IPS-NIHi11 (cell line): ENCODE measurements at places on chromosomes 12 and 14.
A peak's percentile ranks its signal among the peaks of the same experiment; 100 is the strongest.

DNA sequence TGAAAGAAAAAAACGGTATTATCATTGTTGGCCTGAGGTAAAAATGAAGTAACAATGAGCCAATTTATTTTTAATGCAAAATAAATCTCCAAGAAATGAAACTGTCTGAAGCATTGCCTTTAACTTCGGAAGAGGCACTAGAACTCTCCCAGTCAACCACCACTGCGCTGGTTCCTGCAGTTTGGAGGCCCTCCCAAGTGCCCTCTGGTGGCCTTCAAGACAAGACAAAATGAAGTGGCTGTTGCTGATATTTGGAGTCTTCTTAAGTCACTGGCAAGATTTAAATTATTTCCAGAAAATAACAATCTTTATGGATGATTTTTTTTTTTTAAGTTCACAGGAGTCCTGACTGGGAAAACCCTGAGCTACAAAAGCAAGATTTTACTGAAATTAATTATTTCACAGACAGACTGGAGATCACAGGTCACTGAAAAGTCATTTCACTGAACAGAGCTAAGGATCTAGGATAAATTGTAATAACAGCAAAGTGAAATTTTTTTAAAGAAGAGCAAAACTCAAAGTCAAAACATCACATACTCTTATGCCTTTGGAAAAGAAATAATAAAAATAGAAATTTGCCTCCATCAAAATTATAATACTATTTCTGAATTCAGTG lies 58.2 kb downstream of the DICER1 start:
- DNase-seq = peak; percentile 53

- DNase-seq = no peak
Observed at GRCh38 chr12:98595243-98595988, 1.9 kb downstream of the SLC25A3 start.

GRCh38 chr12:3913278-3913677 lies 40.1 kb upstream of the PARP11 start:
- DNase-seq = no peak

DNA sequence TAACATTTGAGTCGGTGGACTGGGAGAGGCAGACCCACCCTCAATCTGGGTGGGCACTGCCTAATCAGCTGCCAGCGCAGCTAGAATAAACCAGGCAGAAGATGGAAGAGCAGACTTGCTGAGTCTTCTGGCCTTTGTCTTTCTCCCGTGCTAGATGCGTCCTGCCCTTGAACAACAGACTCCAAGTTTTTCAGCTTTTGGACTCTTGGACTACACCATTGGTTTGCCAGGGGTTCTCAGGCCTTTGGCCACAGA lies 27.2 kb upstream of the DNM1L start:
- DNase-seq = no peak

GRCh38 chr14:96626121-96626768 lies 124.1 kb downstream of the PAPOLA start:
- no peak for DNase-seq

DNA sequence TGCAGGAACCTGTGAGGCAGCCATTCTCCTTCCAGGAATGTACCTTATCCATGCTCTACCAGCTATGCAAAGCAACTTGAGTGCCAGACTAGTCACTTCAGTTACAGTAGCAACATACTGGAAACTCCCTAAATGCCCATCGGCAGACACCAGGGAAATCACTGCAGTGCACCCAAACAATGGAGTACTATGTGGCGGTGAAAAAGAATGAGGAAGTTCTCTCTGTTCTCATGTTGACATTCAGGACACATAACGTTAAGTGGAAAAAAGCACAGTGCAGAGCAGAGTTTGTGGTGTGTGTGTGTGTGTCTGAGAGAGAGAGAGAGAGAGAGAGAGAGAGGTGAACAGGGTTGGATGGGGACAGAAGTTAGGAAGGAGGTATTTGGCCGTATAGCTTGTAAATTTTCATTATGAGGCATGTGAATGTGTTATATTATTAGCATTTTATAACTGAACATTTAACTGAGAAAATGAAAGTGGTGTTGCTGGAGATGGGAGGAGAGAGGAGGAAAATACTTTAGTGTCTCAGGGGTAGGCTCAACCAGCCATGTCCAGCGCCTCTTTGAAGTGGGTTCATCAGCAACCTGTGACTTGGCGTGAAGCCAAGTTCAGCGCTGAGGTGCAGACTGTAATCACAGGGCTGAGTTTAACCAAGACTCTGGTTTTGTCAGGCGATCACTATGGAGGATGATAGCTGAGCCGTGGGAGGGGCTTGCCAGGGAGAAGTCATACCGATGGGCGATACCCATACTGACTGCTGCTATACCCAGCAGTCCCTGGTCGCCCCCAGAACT lies 17.3 kb downstream of the TNFAIP2 start:
- DNase-seq = no peak

DNA sequence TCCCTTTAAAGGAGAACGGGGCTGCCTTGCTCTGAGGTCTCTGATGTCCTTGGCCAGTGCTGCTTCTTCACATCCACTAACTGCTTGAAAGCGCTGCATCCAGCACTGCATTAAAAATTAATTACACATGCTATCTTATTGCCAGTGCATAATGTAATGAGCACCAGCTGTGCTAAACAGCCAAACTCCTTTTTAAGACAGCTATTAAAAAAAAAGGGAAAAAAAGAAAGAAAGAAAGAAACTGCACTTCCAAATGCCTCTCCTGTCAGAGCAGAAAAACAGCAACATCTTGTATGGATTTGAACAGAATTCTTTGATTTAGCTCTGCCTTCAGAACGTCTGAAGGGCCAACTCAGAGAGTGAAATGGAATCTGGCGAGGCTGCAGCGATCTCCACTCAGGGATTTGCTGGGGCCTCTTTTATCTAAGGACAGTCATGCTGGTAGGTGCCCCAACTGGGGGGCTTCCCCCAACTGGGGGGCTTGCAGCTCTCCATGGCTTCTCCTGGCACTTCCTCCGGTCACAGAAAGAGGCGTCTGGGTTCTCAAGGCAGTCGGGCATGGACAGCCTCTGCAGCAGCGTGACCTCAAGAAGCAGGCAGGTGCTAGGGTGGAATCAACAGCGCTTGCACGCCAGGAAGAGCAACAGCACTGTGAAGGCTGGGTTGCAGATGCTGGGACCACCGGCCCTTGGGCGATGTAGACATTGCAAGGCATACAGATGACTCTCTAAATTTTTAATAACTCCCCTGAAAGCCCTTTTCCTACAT lies 46.4 kb downstream of the BCL11B start:
- no peak for DNase-seq

GRCh38 chr12:94322346-94322745 lies 137.3 kb downstream of the CEP83 start:
- DNase-seq = no peak

GRCh38 chr12:122888232-122888752 lies 7.6 kb downstream of the VPS37B start:
- peak; percentile 65 for DNase-seq

DNA sequence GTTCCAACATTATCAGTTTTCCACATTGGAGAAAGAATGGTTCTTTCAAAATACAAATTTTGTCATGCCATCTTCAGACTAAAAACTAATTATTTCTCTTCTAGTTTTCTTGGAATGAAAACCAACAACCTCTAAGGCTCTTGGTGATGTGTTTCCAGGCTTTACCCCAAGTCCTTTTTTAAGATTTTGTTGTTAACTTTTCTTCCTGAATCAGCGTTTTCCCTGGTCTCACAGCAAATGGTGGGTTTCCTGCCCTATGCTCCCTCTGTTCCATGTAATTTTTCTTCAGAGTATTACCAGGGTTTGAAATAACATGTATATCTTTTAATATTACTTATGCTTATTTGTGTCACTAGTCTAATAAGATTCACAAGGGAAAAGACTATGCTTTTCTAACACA lies 1311.9 kb downstream of the LRFN5 start:
- no peak for DNase-seq

GRCh38 chr12:30820406-30820946 lies 65.7 kb upstream of the CAPRIN2 start:
- DNase-seq = no peak

DNA sequence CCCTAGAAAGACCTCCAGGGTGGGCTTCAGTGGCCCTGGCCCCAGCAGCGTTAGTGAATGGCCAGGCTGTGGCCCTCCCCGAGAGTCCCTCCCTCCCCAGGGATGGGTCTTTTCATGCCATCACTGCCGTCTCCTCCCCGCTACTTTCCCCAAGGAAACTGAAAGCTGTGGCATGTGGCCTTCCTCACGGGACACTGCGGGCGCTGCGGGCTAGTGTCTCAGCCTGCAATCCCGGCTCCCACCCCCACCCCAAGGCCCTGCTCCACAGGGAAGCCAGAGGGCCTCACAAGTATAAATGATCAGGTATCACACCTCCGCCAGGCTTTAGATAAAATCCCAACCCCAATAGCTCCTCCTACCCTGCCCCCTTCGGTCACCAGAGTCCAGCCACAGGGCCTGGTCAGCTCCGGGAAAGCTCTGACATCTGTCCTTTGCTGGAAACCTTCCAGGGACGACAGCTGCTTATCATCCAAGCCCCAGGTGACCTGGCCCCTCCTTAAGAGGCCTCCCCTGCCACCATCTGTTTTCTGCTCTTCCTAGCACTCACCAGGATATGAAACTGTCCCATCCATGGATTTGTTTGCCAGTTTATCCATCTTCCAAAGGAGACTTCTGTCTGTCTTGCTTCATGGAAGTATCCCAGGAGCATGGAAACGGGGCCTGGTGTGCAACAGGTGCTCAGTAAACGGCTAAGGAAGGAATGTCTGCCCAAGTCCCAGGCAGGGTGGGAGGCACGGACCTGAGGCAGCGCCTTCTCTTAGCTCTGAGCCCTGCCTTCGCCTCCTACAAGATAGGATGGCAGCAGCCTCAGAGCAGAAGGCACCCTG lies 31.6 kb downstream of the CCDC85C start:
- DNase-seq = no peak

DNA sequence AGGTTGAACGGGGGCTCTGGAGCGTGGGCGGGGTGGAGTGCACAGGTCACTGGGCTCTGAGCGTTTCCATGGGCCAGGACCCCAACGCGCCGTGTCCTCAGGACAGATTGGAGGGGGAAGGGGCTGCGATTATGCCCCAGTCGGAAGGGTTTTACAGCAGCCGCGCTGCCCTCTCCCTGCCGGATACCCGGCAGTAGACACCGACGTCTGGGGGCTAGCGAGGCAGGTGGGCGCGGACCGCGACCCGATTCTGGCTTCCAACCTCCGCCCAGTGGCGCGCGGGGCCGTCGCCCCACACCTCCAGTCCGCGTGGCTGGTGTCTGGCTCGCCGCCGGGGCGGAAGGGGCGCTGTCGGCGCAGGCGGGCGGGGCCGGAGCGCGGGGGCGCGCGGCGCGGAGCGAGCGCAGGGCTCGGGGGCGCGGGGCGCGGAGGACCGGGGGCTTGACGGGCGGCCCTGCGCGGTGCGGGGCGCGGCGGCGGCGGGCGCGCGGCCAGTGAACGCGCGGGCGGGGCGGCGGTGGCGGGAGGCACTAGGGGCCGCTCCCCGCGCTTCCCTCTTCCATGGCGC lies 2.4 kb upstream of the KIF26A start:
- no peak for DNase-seq

- no peak for DNase-seq
Observed at GRCh38 chr14:96960598-96961116, 163.5 kb downstream of the VRK1 start.

- DNase-seq = peak; percentile 13
Observed at GRCh38 chr12:126069549-126070165, 1004.4 kb downstream of the AACS start.

DNA sequence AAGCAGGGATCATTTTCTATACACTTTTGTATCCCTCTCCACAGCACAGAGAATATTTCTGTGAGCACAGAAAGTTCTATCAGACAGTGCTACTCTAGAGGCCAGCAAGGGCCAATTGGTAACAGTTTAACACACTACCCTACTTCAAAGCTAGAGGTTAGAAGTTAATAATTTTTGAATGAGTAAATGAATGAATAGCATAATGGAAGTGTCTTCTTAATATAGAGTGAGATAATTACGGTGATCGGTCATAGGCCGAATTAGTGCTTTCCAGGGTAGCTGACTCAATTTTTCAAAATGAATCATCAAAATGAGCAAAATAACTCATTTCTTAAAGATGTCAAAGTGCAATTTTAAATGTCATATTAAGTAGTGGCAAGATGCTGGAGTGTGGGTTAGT lies 67.0 kb upstream of the CCDC198 start:
- no peak for DNase-seq

DNA sequence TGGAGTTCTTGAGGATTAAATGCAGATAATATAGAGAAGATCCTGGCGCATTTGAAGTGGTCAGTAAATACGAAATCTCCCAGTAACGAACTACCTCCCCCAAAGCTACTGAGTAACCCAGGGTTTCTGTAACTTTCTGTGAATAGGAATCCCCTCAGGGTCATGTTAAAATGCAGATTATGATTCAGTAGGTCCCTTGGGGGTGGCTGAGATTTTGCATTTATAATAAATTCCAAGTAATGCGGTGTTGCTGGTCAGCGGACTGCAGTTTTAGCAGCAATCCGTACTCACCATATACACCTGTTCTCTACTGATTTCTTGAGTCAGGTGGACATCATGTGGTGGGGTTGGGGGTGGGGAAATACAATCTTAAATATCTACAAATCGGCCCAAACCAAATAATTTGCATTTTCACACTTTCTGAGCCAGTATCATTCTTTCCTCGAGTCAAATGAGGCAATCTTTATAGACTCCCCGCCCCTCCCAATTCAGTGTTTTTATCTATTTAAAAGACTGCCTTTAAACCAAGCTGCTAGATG lies 868 bp downstream of the SPATA7 start:
- DNase-seq = no peak

- DNase-seq = no peak
Observed at GRCh38 chr14:99192028-99192621, 79.9 kb downstream of the BCL11B start.

DNA sequence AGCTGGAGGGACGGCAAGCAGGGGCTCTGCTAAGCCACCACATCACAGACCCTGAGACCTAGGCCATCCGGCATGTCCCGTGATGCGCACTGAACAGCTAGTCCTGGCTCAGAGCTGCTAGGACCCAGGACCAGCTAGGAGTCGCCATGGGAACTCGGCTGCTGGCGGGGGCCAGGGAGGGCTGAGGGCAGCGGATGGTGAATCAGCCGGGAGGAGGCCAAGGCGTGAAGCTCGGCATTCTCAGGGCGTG lies 5.1 kb downstream of the AHNAK2 start:
- DNase-seq = no peak

DNA sequence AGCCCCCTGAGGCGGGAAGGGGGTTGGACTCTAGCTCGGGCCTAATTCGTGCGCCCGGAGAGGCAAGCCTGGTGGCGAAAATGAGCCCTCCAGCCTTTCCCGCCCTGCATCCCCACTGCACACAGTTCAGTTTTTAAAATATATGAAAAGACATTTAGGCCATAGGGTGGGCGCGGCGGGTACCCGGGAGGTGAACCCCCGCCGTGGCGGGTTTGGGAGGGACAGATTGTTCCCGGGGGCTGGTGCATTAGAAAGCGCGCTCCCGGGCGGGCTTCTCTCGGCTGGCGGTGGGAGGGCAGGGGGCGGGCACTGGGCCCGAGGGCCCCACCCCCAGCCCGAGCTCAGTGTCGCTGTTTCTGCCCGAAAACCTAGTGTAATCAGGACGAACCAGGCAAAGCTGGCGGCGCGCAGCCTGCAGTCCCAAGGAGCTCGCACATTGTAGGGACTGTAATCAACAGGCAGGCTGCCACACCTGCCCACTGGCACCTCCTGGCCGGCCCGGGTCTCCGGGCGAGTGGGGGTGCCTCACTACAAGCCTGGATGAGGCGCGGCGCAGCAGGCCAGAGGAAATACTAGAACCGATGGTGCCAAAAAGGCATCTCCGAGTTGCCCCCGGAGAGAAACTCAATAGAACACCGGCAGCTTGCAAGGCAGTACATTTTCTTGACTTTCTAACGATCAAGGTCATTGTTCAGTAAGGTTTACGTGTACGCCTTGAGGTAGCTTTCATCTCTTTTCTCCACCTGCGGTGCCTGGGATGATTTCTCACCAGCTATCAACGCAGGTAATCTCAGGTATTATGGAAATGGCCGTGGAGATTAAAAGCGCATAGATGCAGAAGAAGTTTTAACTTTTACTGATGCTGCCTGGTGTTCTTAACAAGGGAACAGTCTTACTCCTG lies 764 bp upstream of the SPTB start:
- peak; percentile 88 for DNase-seq
